NCI-H526 treated with DMSO at 0.1 percent for 48 hours (cell line): ENCODE measurements at places on chromosomes 6 and 20.

DNA sequence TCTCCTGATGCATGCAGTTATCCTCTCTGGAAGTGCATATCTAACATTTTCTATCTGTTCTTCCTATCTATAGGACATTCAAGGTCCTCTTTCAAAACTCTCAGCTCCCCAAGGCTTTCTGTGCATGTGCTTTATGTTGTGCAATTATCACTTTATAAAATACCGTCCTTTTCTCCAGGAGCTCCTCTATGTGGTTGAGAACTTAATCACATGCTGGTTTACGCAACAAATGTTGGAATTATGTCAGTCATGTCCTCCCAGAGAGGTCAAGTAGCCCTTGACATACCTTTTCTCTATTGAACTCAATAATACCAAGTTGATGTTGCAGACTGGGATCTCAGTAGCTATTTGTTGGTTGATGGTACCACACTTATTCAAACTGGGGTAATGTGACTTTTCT, 388.4 kb downstream of the BTBD3 start:
- no peak for DNase-seq

GRCh38 chr6:151958332-151958731, 150.8 kb downstream of the ESR1 start:
- no peak for DNase-seq

- DNase-seq: no peak
These were observed 94.1 kb downstream of the CD40 start for GRCh38 chr20:46212252-46212651.

GRCh38 chr6:51913265-51913664, 174.1 kb downstream of the PKHD1 start:
- DNase-seq: no peak

DNA sequence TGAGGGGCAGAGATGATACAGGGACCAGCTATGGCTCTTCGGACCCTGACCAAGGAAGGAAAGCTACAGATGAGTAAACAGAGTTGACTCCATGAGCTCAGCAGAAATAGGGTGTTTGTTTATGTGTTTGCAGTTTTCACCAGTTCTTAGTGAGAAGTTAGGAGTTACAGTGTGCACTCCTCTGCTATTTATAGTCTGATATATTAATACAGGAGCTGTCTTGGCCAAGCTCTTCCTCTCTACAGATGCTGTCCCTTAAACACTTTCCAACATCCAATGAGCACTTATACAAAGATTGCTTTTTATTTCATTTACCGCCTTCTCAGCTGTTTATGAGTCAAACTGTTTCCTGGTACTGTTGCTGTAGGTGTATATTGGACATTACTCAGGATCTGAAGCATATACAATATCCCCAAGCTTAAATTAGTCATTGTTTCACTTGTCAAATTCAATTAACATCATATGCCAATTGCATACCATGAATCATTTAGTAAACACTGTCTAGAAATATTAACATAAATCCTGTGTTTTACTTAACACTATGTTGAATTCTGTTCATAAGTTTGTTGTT, 618.0 kb downstream of the PRKN start:
- DNase-seq: no peak

- DNase-seq: no peak
These were observed 239.0 kb upstream of the KCNQ5 start for GRCh38 chr6:72382602-72383529.

- DNase-seq: no peak
These were observed 22.5 kb downstream of the SHLD1 start for GRCh38 chr20:5772704-5773103.

DNA sequence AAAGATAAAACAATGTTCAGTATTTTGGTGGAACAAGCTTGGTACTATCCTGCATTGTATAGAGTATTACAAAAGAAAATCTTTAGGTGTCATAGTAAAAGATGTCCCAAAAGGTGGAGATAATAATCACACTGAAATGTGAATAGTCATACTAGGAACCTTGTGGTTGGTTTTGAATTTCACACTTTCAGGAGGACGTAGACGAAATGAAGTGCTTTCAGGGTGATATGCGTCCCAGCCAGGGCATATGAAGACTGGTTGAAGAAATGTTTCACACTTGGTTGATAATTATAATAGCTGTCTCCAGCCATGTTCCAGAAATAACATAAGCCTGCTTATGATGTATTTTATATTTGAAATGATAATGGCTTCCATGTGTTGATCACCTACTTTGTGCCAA, 60.4 kb downstream of the SCAND1 start:
- no peak for DNase-seq
